ENCODE measurements at places on chromosomes 11 and 22. TPM values are rescaled to one million over a fixed set of nuclear protein-coding genes. Genes with fewer than 3 reads are reported as not detected.
A peak's percentile ranks its signal among the peaks of the same experiment; 100 is the strongest.

The FIBIN gene
- 8.5 TPM for total RNA-seq

The MYOD1 gene
- not detected for total RNA-seq

The TMEM86A gene
- 20.1 TPM for total RNA-seq

The GSTT2B gene
- total RNA-seq = 16.2 TPM

The RBMXL2 gene
- total RNA-seq = not detected

The MAP6 gene
- total RNA-seq = 13.3 TPM

DNA sequence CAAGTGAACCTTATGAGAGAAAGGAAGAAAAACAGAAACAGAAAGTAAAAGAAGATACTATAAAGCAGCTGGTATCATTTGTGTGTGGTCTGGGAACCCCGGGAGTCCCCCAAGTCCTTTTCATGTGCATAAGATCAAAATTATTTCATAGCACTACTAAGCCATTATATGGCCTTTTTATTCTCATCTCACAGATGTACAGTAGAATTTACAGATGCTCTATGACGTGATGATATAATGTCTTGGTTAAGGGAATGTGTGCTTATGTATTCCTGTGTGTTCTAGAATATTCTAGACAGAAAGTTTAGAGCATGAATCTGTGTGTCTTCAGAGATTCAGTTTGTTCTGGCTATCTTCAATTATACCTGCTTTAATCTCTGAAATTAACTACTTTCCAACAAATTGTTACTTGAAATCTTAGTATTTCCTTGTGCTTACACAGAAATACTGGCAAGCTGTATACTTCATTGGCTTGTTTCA, 8.6 kb upstream of the TPP1 start:
- no peak for DNase-seq

- no peak for DNase-seq
These were observed 74.2 kb downstream of the KIRREL3 start for GRCh38 chr11:126926376-126926791.

DNA sequence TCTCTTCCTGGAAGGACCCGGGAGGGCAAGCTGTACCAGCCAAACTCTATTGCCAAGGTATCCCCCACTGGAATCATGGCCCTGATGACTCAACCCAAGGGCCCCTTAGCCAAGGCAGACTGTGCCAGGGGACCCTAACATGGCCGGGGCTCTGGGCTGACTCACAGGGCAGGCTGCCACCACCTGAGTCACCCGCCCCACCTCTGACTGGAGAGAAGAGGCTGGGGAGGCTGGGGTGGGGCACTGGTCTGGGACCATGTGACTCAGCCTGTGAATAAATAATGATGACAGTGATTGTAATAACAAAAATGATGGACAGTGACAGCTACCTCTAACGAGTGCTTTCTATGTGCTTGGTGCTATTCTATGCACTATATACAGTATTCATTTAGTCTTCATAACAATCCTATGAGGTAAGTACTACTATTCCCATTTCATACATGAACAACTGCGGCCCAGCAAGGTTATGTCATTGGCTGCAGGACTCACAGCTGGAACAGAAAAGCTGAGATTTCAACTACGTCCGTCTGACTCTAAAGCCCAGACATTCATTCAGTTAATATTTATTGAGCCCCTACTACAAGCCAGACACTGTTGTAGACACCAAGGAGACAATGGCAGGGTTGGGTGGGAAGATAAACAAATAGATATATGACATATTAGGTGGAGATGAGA, 84.2 kb downstream of the FBXO7 start:
- DNase-seq = peak; percentile 56

GRCh38 chr22:39360242-39360641, 10.5 kb downstream of the SYNGR1 start:
- DNase-seq = no peak

GRCh38 chr11:77191429-77191822, 63.4 kb downstream of the MYO7A start:
- DNase-seq = no peak

DNA sequence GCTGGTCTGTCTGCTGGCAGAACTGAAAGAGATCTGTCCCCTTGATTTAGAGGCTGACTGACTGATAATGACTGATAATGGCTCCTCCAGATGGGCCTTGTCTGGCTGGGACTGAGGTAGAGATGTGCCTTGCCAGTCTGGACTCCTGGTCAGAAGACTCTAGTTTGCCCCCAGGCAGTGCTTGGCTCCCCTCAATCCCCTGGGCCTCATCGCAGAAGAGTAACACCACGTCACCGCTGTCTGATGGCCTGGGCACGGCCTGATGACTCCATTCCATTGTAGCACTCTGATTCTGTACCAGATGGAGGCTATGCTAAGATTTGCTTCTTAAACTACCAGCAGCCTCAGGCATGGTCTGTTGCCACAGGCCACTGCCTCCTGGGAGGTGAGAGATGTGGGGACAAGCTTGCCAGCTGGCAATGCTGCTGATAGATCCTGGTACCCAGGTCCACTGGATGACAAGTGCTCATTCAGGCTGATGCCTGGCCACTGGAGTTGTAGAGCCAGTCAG, 19.1 kb downstream of the CYB5R2 start:
- no peak for DNase-seq

DNA sequence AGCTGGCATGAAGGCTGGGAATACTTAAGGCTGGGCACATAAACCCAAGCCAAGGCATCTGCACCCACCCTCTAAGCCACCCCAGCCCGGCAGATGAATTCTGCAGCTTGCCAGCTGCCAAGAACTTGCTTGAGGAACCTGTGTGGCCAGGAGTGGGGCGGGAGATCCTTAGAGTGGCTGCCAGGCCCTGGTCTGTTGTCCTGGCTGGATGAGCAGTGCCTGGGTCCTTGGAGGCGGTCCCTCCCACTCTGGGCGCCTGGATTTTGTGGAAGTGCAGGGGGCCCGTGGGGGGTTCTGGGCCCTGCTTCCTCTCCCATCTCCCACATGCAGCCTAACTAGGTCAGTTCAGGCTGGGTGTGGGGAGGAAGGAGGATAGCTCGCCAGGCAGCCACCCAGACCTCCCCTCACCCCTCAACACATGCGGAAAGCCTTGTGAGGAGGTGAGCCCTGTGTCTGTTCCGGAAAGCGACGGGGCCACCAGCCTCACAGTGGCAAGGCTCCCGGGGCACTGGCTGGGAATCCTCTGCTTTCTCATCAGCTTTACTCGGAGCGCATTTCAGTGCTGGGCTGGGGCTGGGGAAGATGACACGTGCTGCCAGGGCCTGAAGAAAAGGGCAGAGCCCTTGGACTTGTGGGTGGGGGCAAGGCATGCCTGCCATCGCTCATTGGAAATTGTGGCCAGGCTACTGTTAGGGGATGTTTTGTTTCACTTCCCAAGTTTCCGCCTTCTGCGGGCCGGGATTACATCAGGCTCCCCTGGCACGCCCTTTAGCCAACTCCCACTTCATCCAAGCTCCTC, 8.4 kb downstream of the DAGLA start:
- peak; percentile 51 for DNase-seq

GRCh38 chr11:67255864-67256263, 10.4 kb upstream of the GRK2 start:
- DNase-seq = no peak

All from mucosa of gallbladder (tissue), 1 donor.